ENCODE measurements at places on chromosomes 1 and 21.

GRCh38 chr1:54278941-54279422, 79.0 kb downstream of the MRPL37 start:
- DNase-seq, result peak; percentile 92

DNA sequence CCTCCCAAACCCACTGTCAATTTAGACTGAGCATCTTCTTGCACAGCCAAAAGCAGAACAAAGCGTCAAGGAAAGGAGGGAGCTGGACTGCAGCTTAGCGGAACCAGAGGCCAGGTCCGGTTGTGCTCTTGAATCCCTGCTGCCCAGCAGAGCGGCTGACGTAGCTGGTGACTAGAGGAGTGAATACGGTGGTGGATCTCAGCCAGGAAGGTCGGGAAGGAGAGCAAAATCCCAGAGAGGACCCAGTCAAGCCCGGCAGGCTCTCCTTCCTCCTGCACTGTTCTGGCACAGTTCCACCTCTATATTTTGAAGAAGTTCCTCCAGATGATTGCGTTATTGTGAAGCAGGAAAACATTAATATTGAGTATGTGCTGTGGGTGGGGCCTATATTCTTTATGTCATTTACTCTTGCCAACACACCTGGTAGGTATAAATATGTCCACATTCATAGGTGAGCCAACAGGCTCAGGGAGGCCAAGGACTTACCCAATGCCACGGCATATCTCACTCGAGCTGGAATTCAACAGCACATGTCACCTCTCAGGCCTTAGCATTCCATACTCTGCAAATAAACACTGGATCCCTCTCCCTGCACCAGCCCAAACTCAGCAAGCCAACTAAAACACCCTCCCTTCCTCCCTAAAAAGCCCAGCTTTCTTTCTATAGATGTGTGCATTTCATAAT, 23.6 kb upstream of the ABCB10 start:
- peak; percentile 23 for DNase-seq

- no peak for DNase-seq
Observed at GRCh38 chr1:80212948-80213347, 1206.4 kb upstream of the ADGRL4 start.

- DNase-seq, result no peak
Observed at GRCh38 chr1:160078512-160079195, 2.7 kb upstream of the KCNJ9 start.

GRCh38 chr1:242427519-242427918, 97.0 kb downstream of the PLD5 start:
- DNase-seq, result no peak

- DNase-seq, result no peak
Observed at GRCh38 chr1:110393286-110393685, 2.5 kb upstream of the SLC16A4 start.

- no peak for DNase-seq
Observed at GRCh38 chr1:54498383-54499096, 49.5 kb upstream of the ACOT11 start.

- peak; percentile 53 for DNase-seq
Observed at GRCh38 chr1:19606817-19607642, 37.1 kb upstream of the NBL1 start.

- DNase-seq, result no peak
Observed at GRCh38 chr1:41855713-41856112, 63.0 kb downstream of the HIVEP3 start.

GRCh38 chr1:33296082-33296458, 24.8 kb downstream of the A3GALT2 start:
- DNase-seq, result no peak

GRCh38 chr1:37240897-37241296, 206.6 kb upstream of the GRIK3 start:
- DNase-seq, result no peak

GRCh38 chr1:116891396-116892079, 18.2 kb upstream of the PTGFRN start:
- DNase-seq, result no peak

DNA sequence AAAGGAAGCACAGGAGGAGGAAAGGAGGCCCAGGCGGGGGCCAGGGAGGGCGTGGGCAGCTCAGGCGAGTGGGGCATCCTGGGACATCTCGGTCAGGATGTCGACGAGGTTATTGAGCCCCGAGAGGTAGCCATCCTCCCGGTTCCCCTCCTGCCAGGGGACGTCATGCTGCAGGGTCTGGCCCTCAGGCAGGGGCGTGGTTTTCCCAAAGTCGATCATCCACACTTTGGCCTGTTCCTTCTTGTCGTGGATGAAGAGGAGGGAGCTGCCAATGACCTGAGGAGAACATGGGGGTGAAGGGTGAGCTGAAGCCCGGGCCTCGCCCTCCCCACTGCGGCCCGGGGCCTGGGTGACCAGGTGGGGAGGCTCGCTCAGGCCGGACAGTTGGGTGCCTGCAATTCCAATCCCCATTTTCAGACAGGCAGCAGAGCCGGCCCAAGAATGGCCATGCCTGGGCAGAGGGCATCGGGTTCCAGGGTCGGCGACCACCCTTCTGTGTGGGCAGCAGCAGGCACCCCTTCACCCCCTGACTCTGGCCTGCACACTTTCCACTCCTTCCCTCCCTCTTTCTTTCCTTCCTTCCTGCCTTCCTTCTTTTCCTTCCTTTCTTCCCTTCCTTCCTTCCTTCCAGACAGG, 86.2 kb downstream of the STUM start:
- no peak for DNase-seq

DNA sequence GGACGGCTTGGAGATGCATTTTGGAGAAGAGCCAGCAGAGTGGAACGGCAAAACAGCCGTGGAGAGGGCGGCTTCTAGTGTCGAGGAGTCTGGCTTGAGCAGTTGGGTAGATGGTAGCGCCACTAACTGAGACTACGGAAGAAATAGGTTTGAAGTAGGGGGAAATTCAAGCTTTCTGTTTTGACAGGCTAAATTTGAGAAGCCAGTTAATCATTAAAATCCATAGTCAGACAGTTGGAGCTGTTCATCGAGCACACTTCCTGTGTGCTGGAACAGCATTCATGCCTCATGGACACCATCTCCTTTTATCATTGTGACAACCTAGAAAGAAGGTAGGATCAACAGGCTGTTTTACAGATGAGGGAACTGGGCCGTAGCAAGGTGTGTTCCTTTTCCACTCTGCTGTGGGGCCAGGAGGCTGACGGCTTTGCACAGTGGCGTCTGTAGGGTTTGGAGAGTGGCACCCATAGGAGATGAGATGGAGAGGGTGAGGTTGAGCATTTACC, 3.4 kb upstream of the PKLR start:
- no peak for DNase-seq

GRCh38 chr1:53658489-53659230, 80.3 kb downstream of the GLIS1 start:
- DNase-seq, result no peak

- DNase-seq, result no peak
Observed at GRCh38 chr1:91054780-91055481, 33.1 kb upstream of the ZNF644 start.

DNA sequence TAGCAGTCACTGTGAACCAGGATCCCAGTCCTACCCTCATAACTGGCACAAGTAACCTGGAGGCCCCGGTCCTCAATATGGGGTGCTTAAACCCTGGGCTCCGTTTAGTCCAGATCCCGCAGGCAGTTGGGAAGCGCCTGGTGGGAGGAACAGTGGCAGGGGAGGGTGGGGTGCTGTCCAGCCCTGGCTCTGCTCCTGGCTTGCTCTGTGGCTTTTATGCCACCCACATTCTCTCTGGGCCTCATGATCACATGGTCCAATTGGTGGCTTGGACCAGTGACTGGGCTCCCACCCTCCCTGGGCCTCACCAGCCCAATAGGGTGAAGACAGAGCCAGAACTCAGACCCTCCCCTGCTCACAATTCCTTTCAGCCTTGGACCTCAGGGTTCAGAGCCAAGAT, 2.9 kb downstream of the CD164L2 start:
- DNase-seq, result no peak

DNA sequence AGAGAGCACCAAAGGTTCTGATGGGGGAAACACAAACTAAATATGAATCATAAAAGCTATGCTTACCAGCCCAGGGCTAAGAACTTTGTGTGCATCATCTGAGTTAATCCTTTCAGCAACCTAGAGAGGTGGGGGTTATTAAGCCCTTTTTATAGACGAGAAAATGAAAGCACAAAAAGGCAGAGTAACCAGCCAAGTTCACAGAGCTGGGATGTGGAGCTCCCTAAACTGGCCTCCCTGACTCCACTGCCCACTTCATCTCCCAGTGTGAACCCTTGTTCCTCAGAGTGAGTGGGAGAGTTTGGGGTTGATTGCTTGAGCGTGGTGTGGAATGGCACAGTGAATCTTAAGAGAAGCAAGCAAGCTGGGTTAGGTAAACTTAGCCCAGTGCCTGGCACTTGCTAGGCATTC, 10.8 kb upstream of the BCAR3 start:
- DNase-seq, result no peak

- DNase-seq, result no peak
Observed at GRCh38 chr1:68320349-68320748, 88.0 kb upstream of the WLS start.

DNA sequence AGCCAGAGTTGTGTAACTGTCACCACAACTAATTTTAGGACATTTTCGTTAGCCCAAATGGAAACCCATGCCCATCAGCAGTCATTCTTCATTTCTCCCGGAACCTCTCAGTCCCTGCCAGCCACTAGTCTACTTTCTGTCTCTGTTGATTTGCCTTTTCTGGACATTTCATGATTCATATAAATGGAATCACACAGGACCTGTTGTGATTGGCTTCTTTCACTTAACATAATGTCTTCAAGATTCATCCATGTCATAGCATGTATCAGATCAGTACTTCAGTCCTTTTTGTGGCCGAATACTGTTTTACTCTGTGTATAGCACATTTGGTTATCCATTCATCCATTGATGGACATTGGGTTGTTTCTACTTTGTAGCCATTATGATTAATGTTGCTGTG, 7.1 kb downstream of the SLC66A1 start:
- DNase-seq, result no peak
